ENCODE measurements at places on chromosomes 16 and 17. TPM values are rescaled to one million over a fixed set of nuclear protein-coding genes. Genes with fewer than 3 reads are reported as not detected.

SPATA22 gene
- total RNA-seq: 0.92 TPM

SDF2 gene
- 30.3 TPM for total RNA-seq

TBC1D26 gene
- not detected for total RNA-seq

TNFRSF13B gene
- total RNA-seq: not detected

NEUROD2 gene
- not detected for total RNA-seq

TMEM114 gene
- total RNA-seq: not detected

EVPLL gene
- total RNA-seq: not detected

TBC1D3K gene
- not detected for total RNA-seq
